Activated naive CD8-positive, alpha-beta T cell treated with anti-CD3 and anti-CD28 coated beads, Interleukin-2, amount 10 ng/mL, durations not matched to agents 7 days and 5 days (primary cell): ENCODE measurements at places on chromosomes 5 and 9.

DNA sequence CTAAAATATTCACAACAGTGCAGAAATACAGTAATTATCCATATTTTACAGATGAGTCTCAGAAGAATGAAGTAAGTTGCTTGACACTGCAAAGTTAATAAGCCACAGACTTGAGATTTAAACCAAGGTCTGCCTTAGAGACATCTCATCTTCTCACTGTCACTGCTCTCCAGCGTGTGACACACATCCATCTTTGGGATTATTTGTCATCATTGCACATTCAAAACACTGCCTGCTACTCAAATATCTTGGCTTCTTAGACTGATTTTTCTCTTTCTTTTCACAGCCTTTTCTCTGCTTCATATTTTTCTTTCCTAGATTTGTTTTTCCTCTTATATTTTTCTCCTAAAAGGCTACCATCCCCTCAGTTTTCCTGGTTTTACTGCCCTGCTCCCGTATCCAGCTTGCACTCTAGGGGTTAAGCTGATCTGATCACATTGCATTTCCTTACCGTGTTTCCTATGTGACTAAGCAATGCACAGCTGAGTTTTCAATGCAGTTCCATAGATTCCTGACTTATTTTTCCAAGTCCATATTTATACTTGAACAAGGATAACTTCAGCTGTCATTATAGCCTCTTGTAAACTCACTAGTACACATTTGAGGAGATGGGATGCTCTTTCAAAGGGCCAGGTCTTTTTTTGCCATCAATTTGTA lies 353.0 kb downstream of the PLK2 start:
- peaks cover 2% of the 10 kb centered on the region for H3K27me3 ChIP-seq
- H3K4me1 ChIP-seq: no peaks in the 10 kb centered on the region
- DNase-seq: no peak
- H3K27ac ChIP-seq: no peak overlapping the region
- no peak overlapping the region for H3K4me3 ChIP-seq

DNA sequence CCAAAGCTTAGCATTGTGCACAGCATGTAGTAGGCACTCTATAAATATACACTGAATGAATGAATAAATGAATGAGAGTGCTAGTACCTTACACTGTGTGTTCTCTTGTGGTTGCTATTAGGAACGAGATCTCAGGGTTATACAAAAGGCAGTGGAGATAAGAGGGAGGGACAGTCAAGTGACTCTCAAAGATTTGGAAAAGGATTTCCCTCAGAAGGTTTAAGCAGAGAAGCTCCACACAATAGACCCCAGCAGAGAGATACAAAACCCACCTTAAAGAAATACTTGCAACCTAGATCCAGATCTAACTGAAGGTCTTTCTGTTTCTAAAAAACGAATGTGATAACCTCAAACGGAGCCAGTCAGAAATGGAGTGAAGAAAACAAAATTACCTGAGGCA lies 11.8 kb upstream of the EFNA5 start:
- DNase-seq: no peak
- no peak overlapping the region for H3K27ac ChIP-seq

DNA sequence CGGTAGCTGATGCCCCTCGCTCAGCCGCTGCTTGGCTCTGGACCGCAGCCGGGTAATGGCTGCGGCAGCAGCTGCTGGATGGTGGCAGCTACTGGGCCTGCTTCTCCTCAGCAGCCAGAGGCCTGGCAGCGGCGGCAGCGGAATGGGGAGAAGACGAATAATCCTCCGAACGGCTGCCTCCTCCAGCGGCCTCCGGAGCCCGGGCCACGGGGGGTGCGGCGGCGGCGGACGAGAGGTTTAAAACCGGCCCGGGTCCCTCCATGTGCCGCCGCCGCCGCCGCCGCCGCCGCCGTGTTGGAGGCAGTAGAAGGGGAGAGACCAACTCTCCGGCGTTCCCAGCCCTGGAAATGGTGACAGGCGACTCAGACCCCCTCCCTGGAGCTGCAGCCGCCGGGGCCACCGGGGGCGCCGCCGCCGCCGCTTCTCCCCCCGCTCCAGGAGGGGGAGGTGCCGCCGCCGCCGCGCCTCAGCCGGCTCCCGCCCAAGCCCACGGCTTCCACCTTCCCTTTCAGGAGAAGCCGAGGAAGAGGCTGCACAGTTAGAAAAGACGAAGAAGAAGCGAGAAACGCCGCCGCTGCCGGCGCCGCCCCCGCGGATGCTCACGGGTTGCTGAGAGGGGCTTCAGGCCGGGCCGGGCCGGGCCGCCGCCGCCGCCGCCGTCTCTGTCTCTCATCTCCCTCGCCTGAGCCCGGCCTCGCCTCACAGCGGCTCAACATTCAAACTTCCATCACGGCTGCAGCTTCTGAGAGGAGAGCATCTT lies 118.4 kb upstream of the PRSS3 start:
- peak overlapping the region; percentile 37 for H3K27ac ChIP-seq
- H3K36me3 ChIP-seq: peaks cover 2% of the 10 kb centered on the region
- peak; percentile 44 for DNase-seq
- peak overlapping the region; percentile 93 for H3K4me3 ChIP-seq

- H3K4me1 ChIP-seq: no peaks in the 10 kb centered on the region
- no peak overlapping the region for H3K27ac ChIP-seq
- no peak for DNase-seq
- no peak overlapping the region for H3K4me3 ChIP-seq
- no peaks in the 10 kb centered on the region for H3K27me3 ChIP-seq
Measured at GRCh38 chr5:33583332-33583731, 142.6 kb downstream of the TARS1 start.

GRCh38 chr5:163815240-163815791 lies 309.9 kb downstream of the MAT2B start:
- no peak for DNase-seq
- H3K4me1 ChIP-seq: no peaks in the 10 kb centered on the region
- no peaks in the 10 kb centered on the region for H3K36me3 ChIP-seq
- no peaks in the 10 kb centered on the region for H3K27me3 ChIP-seq
- no peak overlapping the region for H3K27ac ChIP-seq
- no peak overlapping the region for H3K4me3 ChIP-seq

DNA sequence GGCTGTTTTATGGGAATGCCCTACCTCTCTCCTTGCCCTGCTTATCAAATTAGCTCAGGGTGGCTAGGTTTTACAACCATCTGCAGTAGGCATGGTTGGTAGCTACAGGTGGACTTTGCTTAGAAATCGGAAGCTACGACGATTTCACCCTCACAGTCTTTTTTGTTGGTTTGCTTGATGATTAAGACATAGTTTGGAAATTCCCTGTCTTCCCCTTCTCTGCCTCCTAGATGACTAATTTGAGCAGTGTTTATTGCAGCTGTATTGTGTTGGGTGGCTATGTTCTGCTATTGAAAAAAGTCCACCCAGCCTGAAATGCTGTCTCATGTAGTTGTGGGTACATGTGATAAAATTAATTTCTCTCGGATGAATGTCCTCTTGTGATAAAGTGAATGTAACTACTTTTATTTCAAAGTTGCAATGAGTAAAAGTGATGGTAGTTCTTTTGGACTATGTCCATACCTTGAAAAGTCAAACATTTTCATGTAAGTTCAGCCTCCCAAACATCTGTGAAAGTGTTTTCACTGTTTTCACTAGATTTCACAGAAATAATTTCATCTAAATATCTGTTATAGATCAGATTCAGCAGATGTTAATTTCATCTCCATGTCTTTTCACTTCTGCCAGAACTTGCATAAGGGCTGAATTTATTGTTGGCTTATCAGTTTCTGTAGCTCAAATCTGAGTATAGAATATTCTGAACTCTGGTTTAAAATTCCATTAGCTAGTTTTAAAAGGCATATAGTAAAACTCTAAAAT lies 37.3 kb upstream of the FYB1 start:
- peaks cover 4% of the 10 kb centered on the region for H3K27me3 ChIP-seq
- no peak overlapping the region for H3K27ac ChIP-seq
- no peak for DNase-seq
- H3K36me3 ChIP-seq: peaks cover 1% of the 10 kb centered on the region
- H3K4me3 ChIP-seq: peak overlapping the region; percentile 49

DNA sequence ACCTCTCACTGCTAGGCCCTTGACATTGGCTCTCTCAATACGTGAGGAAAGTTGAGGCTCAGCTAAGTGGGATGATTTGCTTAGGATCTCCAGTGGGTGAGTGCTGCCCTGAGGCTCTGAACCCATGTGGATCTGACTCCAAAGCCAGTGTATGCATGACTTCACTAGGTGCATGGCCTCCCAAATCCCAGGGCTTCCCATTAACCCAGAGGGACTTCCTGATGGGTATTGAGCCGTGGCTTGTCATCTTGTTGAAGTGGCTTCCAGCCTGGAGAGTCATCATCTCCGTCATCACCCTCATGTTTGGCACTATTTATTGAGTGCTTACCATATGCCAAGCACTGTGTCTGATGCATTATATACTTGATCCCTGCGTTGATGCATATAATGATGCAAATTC lies 37.3 kb upstream of the TEX48 start:
- peaks cover 41% of the 10 kb centered on the region for H3K36me3 ChIP-seq
- H3K27me3 ChIP-seq: no peaks in the 10 kb centered on the region
- peaks cover 61% of the 10 kb centered on the region for H3K4me1 ChIP-seq
- peak overlapping the region; percentile 98 for H3K27ac ChIP-seq
- DNase-seq: no peak

DNA sequence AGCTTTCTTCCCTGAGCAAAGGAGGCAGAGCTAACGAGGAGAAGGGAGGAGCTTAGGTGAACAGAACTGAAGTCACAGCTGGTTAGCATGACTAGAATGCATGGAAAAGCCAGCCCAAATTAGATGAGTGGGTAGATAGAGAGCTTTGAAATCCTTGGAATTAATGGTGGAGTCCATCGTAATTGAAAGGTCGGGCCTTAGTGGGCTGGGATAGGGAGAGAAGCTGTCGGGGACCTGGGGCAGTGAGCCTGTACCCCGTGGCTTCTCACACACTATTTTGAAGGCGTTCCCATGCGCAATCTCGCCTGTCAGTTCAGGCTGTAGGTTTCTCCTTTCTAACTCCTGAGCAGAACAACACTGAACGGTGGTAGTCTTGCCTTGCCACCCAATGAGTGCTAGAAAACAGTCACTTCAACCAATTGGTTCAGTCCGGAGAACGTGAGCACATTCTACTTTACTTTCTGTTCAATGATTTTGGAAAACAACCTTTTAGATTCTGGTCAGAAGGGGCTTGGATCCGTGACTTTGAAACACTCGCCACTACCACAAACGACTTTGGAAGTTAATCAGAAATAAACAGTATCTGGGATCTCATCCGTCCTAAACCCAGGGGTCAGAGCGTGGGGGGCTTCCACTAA lies 655 bp upstream of the RAI14 start:
- DNase-seq: no peak
- peak overlapping the region; percentile 72 for H3K4me3 ChIP-seq
- peaks cover 62% of the 10 kb centered on the region for H3K27me3 ChIP-seq

GRCh38 chr9:127112735-127113161 lies 9.7 kb downstream of the ANGPTL2 start:
- peaks cover 4% of the 10 kb centered on the region for H3K27me3 ChIP-seq
- peaks cover 19% of the 10 kb centered on the region for H3K4me1 ChIP-seq
- H3K4me3 ChIP-seq: no peak overlapping the region
